ENCODE measurements at places on chromosomes 7 and 10.

DNA sequence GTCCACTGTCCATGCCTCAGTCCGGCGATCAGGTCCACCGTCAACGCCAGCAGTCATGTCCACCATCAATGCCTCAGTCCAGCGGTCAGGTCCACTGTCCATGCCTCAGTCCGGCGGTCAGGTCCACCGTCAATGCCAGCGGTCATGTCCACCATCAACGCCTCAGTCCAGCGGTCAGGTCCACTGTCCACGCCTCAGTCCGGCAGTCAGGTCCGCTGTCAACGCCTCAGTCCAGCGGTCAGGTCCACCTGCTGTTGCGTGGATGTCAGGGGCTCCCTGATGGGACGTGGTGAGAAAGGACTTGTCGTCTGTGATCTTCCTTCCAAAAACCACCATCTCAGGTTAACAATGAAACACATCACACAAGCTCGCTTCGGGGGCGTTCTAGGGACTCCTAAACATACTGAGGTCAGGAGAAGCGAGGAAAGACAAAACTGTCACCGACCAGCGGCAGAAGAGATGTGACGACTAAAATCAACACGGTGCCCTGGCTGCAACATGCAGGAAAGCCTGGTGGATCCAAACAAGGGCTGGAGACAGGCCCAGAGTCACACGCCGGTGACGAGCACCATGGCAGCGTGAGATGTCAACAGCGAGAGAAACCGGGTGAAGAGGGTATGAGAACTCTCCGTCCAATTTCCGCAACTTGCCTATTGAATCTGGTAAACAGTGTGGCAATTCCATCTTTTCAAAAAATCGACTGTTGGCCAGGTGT lies 264.2 kb downstream of the MAD1L1 start:
- DNase-seq = no peak

DNA sequence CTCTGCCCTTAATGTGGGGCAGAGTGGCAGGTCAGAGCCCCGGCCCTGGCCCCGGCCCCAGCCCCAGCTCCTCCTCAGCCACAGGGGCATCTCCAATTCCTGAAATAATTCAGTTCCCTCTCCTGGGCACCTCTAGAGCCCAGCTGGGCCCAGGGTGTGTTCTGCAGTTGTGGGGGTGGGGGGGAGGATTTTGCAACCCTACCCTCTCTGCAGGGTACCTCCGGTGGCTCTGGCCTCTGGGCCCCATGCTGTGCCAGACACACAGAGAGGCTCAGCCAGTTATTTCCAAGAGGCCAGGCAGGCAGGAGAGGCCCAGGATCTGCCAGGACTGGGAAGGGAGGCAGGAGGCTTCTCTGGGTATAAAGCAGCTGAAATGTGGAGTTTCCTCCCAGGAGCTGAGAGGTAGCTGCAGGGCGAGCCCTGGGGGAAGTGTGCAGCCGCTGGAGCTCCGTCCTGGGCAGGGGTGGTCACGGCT lies 47.9 kb downstream of the PWWP2B start:
- DNase-seq = no peak

DNA sequence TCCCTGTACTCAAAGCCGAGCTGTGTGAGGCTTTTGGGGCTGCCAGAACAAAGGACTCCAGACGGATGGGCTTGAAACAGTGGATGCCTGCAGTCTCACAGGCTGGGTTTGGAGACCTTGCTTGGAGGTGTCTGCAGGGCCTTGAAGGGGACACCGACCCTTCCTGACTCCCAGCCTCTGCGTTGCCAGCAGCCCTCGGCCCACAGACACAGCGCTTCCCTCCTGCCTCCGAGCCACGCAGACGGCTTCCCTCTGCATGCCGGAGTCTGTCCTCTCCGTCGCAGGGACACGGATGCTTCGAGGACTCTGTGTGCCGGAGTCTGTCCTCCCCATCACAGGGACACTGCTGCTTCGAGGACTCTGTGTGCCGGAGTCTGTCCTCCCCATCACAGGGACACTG lies 524.7 kb downstream of the DNAJB6 start:
- no peak for DNase-seq

- DNase-seq = peak; percentile 13
These were observed 46.8 kb downstream of the PDE1C start for GRCh38 chr7:32023376-32023775.

- DNase-seq = no peak
These were observed 384 bp upstream of the TMEM229A start for GRCh38 chr7:124033095-124033806.

GRCh38 chr10:62456611-62457101 lies 82.5 kb downstream of the ZNF365 start:
- no peak for DNase-seq

GRCh38 chr10:74227697-74228424 lies 76.8 kb downstream of the ADK start:
- DNase-seq = no peak

DNA sequence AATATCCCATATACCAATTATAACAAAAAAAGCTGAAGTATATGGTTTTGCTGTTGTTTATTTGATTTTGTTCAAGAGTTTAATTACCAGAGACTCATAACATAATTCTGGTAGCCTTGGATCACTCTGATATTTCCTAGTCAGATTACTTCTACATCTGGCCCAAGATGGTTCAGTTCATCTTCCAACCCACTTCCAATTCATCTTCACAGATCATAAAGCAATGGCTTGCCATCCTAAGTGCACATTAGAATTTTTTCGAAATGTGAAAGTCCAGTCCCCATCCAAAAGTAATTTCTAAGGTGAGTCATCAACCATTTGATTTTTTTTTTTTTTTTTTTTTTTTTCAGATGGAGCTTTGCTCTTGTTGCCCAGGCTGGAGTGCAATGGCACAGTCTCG lies 8.0 kb upstream of the HIBADH start:
- DNase-seq = no peak
